T-helper 1 cell treated with Interleukin-12 subunit alpha and Interleukin-12 subunit beta and Interleukin-4 antibody, amounts not matched to agents 30 ng/mL and 1 ng/mL, for 36 hours (primary cell): ENCODE measurements at places on chromosomes 13 and 19. TPM values are rescaled to one million over a fixed set of nuclear protein-coding genes. Genes with fewer than 3 reads are reported as not detected.

The CBY2 gene
- total RNA-seq: not detected in 2 replicates

The KLK2 gene
- total RNA-seq: 0.24 TPM in 1 of 2 replicates, not detected in the other

The PRR36 gene
- total RNA-seq: 0.22 and 0.34 TPM in 2 replicates

The CNFN gene
- not detected in 2 replicates for total RNA-seq
